ENCODE measurements at places on chromosomes 2 and 18. TPM values are rescaled to one million over a fixed set of nuclear protein-coding genes. Genes with fewer than 3 reads are reported as not detected.

Gene LGALSL
- total RNA-seq, result 12.3 TPM

Gene EML6
- total RNA-seq, result 1.0 TPM

Gene LIMS2
- 6.3 TPM for total RNA-seq

Gene GATA6
- 1.7 TPM for total RNA-seq

Gene UGT1A4
- total RNA-seq, result 0.07 TPM

Gene PAX3
- total RNA-seq, result not detected

Gene SEMA4C
- 14.3 TPM for total RNA-seq

Gene FN1
- 307 TPM for total RNA-seq

Gene BCL2L11
- 7.8 TPM for total RNA-seq

Gene QPCT
- 21.3 TPM for total RNA-seq

Gene CIB4
- 0.16 TPM for total RNA-seq

Gene CAPN13
- not detected for total RNA-seq

Gene GALR1
- total RNA-seq, result not detected

Gene SLC23A3
- 0.82 TPM for total RNA-seq

Gene DUSP28
- 7.9 TPM for total RNA-seq

Gene SCYGR4
- total RNA-seq, result not detected

Gene DAW1
- 3.2 TPM for total RNA-seq

Gene SDC1
- total RNA-seq, result 194 TPM

Gene INHA
- total RNA-seq, result 0.47 TPM

Gene DUSP11
- 47.7 TPM for total RNA-seq

Gene ADCY3
- total RNA-seq, result 84.2 TPM

Gene MAP4K4
- total RNA-seq, result 102 TPM

Gene NEUROD1
- not detected for total RNA-seq

Gene MYCN
- total RNA-seq, result not detected

Gene NEU2
- total RNA-seq, result not detected

Gene GRP
- not detected for total RNA-seq

Gene GALM
- 22.0 TPM for total RNA-seq

Gene RGPD4
- total RNA-seq, result 0.06 TPM

Gene EEF1B2
- total RNA-seq, result 1,070 TPM

Gene ABCG5
- total RNA-seq, result not detected
